ENCODE measurements at places on chromosomes 12 and 14.

DNA sequence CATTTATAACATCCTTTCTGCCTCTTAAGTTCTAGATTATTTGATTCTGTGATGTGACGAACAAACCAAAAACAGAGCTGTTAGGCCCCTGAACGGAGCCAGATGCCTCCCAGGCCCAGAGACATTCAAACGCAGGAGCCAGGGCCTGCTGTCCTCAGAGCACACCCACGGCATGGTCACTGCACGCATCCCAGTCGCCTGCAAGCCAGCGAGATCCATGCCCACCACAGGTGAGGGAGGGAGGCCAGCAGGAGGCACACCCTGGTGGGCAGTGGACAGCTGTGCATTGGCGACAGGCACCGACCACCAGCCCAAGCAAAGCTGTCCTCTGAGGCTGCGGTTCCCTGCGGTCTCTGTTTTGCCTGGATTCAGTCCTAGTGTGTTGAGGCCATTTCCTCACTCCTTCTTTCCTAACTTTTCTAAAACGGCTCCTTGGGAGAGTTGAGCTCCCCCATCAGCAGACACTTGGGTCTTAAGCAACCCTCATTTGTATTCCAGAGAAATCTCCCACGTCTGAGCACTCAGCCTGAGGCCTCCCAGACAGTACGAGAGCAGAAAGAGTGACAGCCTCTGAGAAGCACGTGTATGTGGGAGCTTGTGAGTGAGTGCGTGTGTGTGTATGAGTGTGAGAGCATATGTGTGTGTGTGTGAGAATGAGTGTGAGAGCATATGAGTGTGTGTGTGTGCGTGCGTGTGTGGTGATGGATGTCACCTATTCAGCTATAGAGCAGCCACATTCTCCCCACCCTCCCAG lies 81.2 kb downstream of the CHGA start:
- DNase-seq, result no peak

GRCh38 chr14:68563251-68564131 lies 229.4 kb downstream of the ZFP36L1 start:
- no peak for DNase-seq

DNA sequence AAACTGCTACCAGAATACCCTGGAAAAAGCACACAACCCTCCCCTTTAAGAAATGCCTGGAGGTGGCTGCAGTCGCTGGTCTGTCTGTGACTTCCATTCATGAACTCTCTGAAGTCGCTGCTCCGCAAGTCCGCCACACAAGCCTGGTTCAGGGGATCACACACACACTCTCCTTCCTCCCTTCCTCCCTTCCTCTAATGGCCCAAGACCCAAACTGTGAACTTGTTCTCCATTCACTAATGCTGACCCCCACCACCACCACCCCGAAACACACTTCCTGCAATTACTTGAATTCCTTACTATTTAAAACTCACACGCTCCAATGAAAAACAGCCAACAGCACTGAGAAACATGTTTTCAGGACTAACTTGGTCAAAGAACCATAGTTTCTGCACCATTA lies 1.0 kb upstream of the LMO3 start:
- DNase-seq, result no peak

GRCh38 chr14:30861200-30861599 lies 13.2 kb upstream of the COCH start:
- DNase-seq, result no peak

- DNase-seq, result no peak
Observed at GRCh38 chr12:65818454-65819382, 5.6 kb upstream of the HMGA2 start.

DNA sequence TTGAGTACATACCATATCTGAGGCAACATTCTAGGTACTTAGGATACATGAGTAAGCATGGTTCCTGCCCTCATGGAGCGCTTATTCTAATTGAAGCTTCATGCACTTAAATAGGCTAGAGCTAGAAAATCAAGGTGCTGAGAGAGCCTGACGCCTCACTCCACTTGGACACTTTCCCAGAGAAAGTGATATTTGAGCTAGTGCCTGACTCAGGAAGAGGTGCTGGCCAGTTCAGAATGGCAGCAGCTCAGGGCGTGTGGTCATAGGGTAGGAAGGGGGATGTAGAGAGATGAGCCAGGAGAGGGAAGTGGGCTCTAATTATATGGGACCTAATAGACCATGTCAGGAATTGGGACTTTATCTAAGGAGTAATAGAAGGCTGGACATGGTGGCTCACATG lies 33.3 kb downstream of the TULP3 start:
- no peak for DNase-seq

- DNase-seq, result peak; percentile 58
Observed at GRCh38 chr14:32761381-32761968, 177.2 kb upstream of the NPAS3 start.

GRCh38 chr12:42810006-42810405 lies 220.5 kb upstream of the PRICKLE1 start:
- DNase-seq, result no peak

- no peak for DNase-seq
Observed at GRCh38 chr12:47548401-47548800, 157.4 kb downstream of the RPAP3 start.

DNA sequence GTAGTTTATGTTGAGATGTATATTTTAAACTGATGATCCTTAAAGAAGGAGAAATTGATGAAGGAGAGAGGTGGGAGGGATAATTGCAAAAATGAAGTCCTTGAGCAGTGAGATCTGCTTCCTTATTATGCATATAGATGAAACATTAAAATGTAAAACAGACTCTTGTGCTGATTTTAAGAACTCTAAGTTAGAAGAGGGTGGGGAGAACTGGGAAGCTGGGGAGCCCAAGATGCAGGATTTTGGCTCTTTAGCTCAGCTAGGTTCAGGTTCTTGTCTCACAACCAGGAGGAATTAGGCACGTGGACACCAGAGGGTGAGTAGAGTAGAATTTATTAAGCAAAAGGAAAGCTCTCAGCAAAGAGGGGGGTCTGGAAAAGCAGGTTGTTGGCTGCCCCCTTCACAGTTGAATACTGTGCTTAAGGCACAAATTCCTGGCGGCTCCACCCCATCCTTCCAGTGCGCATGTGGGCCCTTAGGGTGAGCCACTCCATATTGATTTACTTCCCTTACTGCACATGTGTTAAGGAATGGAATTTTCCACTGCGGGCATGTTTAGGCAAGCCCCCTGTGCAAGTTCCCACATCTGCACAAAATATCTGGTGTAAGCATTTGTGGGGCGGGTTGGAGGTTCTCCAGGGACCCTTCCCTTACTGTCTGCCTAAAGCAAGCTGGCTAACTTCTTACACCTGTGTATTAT lies 141.9 kb downstream of the BICD1 start:
- DNase-seq, result no peak

- DNase-seq, result no peak
Observed at GRCh38 chr12:15886372-15887042, 4.3 kb downstream of the STRAP start.

DNA sequence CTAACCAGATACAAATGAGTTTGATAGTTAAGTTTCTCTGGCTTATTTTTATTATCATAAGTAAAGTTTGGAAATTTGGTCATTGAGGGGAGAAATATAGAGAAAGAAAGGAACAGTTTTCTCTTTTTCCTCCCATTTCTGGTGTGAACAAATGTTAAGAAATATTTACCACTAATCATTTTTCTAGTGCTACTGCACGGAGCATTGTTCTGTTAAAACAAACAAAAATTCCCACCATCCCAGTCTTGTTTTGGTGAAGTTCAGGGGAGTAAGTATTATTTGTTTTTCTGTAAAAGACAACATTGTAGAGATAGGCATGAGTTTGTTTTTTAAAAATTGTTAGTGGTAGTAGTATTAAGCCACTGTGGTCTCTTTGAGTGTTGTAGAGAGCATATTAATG lies 135.3 kb downstream of the FGD4 start:
- DNase-seq, result no peak

DNA sequence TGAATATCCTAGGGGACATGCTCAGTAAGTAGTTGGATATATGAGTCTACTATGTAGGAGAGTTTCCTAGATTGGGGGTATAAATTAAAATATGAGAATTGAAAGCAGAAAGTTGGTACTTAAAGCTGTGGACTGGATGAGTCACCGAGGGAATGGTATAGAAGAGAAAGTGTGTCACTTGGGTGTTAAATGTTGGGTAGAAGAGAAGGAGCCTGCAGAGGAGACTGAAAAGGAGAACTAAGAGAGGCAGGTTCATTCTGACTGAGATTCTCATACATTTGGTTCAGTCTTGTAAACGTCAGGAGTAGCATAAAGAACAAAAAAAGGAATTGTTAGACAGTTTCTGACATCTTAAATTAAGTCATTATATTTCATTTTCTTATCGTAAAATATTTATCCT lies 19.9 kb downstream of the LRRC9 start:
- DNase-seq, result no peak

GRCh38 chr12:79252358-79253075 lies 387.9 kb downstream of the SYT1 start:
- DNase-seq, result no peak

GRCh38 chr12:10554228-10554755 lies 48.6 kb downstream of the EIF2S3B start:
- DNase-seq, result no peak

GRCh38 chr12:52182384-52182783 lies 9.4 kb downstream of the KRT80 start:
- no peak for DNase-seq

GRCh38 chr12:61863811-61864210 lies 396.4 kb upstream of the USP15 start:
- DNase-seq, result no peak

DNA sequence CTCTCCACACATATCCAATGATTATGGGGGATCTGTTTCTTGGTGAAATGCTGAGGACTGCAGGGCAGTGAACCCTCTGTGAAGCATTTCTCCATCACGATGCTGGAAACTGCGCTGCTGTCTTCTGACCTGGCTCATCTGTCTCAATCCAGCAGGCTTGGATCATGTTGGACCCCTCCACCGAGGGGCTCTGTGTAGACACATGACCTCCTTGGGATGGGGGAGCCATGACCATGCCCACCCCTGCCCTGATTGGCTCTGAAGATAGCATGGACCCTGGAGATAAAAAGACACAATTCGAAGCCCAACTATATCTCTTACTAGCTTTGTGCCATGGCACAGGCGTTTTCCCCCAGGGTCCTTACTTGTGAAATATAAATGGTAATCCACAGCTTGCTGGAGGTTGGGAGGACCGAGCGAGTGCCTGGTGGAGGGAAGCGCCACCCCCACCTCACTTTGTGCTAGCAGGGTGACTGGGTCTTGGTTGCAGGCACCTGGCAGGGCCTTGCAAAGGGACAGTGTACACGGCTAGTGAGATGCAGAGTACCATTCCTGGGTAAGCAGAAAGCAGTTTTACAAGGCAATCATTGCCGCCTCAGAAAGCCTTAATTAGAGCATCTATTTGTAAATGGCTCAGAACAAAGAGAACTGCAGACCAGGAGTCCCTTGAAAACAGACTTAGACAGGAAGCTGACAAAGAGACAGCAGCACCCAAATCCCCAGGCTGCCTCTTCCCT lies 2.4 kb upstream of the KRT83 start:
- no peak for DNase-seq

GRCh38 chr12:112418273-112418607 lies 507 bp upstream of the PTPN11 start:
- DNase-seq, result no peak

DNA sequence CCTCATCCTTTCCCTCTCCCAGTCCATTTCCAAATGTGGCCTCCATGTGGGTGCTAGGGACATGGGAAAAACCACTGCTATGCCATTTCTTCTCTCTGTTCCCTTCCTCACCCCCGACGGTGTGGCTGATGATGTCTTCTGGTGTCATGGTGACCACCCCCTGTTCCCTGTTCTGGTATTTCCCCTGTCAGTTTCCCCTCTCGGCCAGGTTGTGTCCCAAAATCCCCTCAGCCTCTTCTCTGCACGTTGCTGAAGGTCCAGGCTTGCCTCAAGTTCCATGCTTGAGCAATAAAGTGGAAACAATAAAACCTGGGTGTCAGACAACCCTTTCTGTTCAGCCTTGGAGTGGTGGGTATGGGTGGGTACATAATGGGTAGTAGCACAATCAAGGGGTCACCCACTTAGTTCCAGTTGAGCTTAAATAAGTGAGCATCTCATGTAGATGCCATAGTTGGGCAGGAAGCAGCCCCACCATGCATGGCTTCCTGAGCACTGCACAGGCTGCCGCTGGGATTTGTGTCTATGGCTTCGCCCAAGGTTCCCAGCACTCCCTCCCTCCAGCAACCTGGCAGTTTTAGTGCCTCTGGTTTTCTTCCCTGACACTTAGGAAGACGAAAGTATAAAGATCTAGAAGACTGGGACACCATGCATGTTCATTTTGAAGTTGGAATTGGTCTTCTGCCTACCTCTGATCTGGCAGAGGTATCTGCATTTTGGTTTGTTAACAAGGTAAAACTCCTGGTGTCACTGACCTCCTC lies 8.7 kb upstream of the ITFG2 start:
- no peak for DNase-seq

DNA sequence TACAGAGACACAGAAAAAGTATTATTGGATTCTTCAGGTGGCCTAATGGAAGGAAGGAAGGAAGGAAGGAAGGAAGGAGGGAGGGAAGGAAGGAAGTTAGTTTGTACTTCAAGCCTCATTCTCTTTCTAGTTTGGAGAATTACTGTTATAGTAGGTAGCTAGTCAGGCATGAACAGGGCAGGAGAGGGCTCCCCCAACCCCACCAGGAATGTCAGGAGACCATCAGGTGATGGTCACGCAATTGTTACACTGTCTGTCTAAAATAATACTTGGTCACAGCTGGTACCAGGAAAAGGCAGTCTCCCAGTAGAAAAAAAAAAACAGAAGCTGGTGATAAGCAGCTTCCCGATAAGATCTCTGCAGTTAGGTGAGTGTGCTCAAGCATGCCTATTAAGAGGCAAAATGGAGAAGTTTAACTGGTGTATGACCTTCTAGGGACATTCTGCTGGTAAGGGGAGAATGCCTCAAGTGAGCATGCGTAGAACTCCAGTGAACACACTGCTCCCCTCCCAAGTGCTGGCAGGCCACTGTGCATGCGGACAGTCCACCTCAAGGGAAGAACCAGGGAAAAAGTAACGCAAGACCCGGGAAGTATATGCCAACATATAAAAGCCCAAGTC lies 358.4 kb upstream of the SOX5 start:
- DNase-seq, result no peak

DNA sequence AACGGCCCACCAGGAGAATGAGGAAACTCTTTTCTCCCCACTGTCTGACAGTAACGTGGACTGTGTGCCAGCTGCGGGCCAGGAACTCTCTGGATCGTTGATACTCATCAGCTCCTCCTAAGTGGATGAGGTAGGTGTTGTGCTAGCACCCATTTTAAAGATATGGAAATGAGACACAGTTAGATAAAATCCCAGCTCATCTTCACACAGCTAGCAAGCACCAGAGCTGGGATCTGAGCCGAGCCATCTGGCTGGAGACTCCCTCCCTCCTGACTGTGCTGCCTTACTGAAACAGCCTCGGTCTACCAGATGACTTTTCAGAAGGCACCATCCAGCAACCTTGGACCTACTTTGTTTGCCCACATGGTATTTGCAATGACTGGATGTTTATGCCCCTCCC lies 49.2 kb downstream of the TMEM132D start:
- DNase-seq, result no peak

GRCh38 chr12:64730588-64730969 lies 28.6 kb downstream of the GNS start:
- DNase-seq, result no peak

GRCh38 chr14:90604356-90604755 lies 207.5 kb downstream of the CALM1 start:
- no peak for DNase-seq
